ENCODE measurements at places on chromosomes 11 and 22. TPM values are rescaled to one million over a fixed set of nuclear protein-coding genes. Genes with fewer than 3 reads are reported as not detected.

DCDC1 gene
- total RNA-seq: 0.29 TPM

DNA sequence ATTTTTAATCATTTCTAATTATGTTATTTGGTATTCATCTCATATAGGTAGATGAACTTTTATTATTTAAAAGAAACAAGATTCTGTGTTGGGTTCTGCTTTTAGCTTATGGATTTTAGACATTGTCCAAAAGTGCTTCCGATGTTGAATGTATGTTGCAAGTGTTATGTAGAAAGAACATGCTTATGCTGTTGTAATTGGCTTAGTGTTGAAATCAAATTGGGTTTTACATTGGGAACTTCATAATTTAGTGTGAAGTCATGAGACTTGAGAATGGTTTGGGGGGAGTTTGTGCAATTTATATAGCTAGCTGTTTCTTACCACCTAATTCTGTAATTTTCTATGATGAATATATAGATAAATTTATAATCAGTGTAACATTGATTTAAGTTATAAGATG is 3.6 kb downstream of the MTMR3 start:
- no peak overlapping the region for H3K27ac ChIP-seq
- H3K36me3 ChIP-seq: no peaks in the 10 kb centered on the region
- no peaks in the 10 kb centered on the region for H3K27me3 ChIP-seq
- H3K4me1 ChIP-seq: peaks cover 39% of the 10 kb centered on the region
- no peak for DNase-seq

- H3K27ac ChIP-seq: no peak overlapping the region
- no peaks in the 10 kb centered on the region for H3K36me3 ChIP-seq
- no peak overlapping the region for H3K4me3 ChIP-seq
These were observed 37.6 kb upstream of the SEZ6L start for GRCh38 chr22:26131589-26132154.

GRCh38 chr11:70095541-70096252 is 17.6 kb downstream of the ANO1 start:
- DNase-seq: no peak
- no peaks in the 10 kb centered on the region for H3K36me3 ChIP-seq
- no peaks in the 10 kb centered on the region for H3K4me1 ChIP-seq
- H3K27ac ChIP-seq: no peak overlapping the region
- no peak overlapping the region for H3K4me3 ChIP-seq

GRCh38 chr11:75028724-75029123 is 40.0 kb downstream of the NEU3 start:
- no peak overlapping the region for H3K27ac ChIP-seq
- no peaks in the 10 kb centered on the region for H3K36me3 ChIP-seq
- no peaks in the 10 kb centered on the region for H3K4me1 ChIP-seq
- no peaks in the 10 kb centered on the region for H3K27me3 ChIP-seq
- H3K4me3 ChIP-seq: no peak overlapping the region

- no peaks in the 10 kb centered on the region for H3K36me3 ChIP-seq
- no peaks in the 10 kb centered on the region for H3K27me3 ChIP-seq
- H3K27ac ChIP-seq: no peak overlapping the region
- no peak overlapping the region for H3K4me3 ChIP-seq
- DNase-seq: no peak
These were observed 21.8 kb upstream of the OR5AN1 start for GRCh38 chr11:59336931-59337330.

GRCh38 chr11:75236062-75236461 is 4.5 kb upstream of the TPBGL start:
- no peak overlapping the region for H3K27ac ChIP-seq
- H3K36me3 ChIP-seq: no peaks in the 10 kb centered on the region
- no peak overlapping the region for H3K4me3 ChIP-seq
- H3K4me1 ChIP-seq: peaks cover 10% of the 10 kb centered on the region
- peaks cover 11% of the 10 kb centered on the region for H3K27me3 ChIP-seq
- no peak for DNase-seq

- no peaks in the 10 kb centered on the region for H3K36me3 ChIP-seq
- H3K4me3 ChIP-seq: no peak overlapping the region
- H3K27ac ChIP-seq: no peak overlapping the region
These were observed 193.6 kb downstream of the CWF19L2 start for GRCh38 chr11:107263844-107264563.

IGLL1 gene
- not detected for total RNA-seq

- DNase-seq: no peak
- H3K27me3 ChIP-seq: no peaks in the 10 kb centered on the region
- H3K4me1 ChIP-seq: no peaks in the 10 kb centered on the region
- H3K4me3 ChIP-seq: no peak overlapping the region
- no peak overlapping the region for H3K27ac ChIP-seq
- peaks cover 8% of the 10 kb centered on the region for H3K36me3 ChIP-seq
These were observed 77.7 kb downstream of the TRIM44 start for GRCh38 chr11:35740061-35740799.

GRCh38 chr11:855330-855674 is 12.7 kb downstream of the TSPAN4 start:
- no peaks in the 10 kb centered on the region for H3K36me3 ChIP-seq
- DNase-seq: no peak
- no peaks in the 10 kb centered on the region for H3K4me1 ChIP-seq
- H3K4me3 ChIP-seq: no peak overlapping the region
- no peaks in the 10 kb centered on the region for H3K27me3 ChIP-seq

OR8G1 gene
- total RNA-seq: not detected

TPBGL gene
- 0.15 TPM for total RNA-seq

GRCh38 chr11:122365610-122366360 is 249.8 kb upstream of the BLID start:
- no peaks in the 10 kb centered on the region for H3K4me1 ChIP-seq
- no peak overlapping the region for H3K4me3 ChIP-seq
- no peaks in the 10 kb centered on the region for H3K27me3 ChIP-seq
- H3K36me3 ChIP-seq: no peaks in the 10 kb centered on the region

- no peak overlapping the region for H3K27ac ChIP-seq
- H3K27me3 ChIP-seq: no peaks in the 10 kb centered on the region
- DNase-seq: no peak
- no peak overlapping the region for H3K4me3 ChIP-seq
- H3K4me1 ChIP-seq: no peaks in the 10 kb centered on the region
These were observed 30.6 kb downstream of the SHANK2 start for GRCh38 chr11:71221821-71222220.

KDM4D gene
- 0.39 TPM for total RNA-seq

DNA sequence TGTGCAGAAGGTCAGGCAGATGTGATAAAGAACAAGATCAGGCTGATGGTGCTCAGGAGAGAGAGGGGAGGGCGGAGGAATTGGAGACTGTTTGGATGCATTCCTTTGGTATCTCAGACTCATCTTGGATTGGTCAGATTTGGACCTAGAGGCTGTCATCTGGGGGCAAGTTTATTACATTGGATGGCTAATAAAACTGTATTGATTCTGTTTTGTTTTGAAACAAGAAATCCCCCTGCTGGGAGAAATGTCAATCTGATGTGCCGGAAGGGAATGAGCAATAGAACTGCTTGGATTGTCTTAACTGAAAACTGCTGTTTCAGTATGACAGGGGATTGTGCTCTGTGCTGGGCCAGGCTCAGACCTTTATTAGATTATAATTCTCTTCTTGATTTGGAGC is 25.5 kb upstream of the CCDC90B start:
- no peaks in the 10 kb centered on the region for H3K36me3 ChIP-seq
- no peak for DNase-seq
- no peaks in the 10 kb centered on the region for H3K4me1 ChIP-seq
- no peak overlapping the region for H3K27ac ChIP-seq
- no peaks in the 10 kb centered on the region for H3K27me3 ChIP-seq

- H3K27ac ChIP-seq: no peak overlapping the region
- no peaks in the 10 kb centered on the region for H3K36me3 ChIP-seq
- DNase-seq: no peak
- H3K4me3 ChIP-seq: no peak overlapping the region
- H3K4me1 ChIP-seq: no peaks in the 10 kb centered on the region
- no peaks in the 10 kb centered on the region for H3K27me3 ChIP-seq
These were observed 90.6 kb downstream of the CELSR1 start for GRCh38 chr22:46446799-46447198.

GRCh38 chr22:40509401-40510134 is 127.0 kb downstream of the MRTFA start:
- peaks cover 3% of the 10 kb centered on the region for H3K36me3 ChIP-seq
- no peak for DNase-seq
- H3K27ac ChIP-seq: no peak overlapping the region
- no peaks in the 10 kb centered on the region for H3K27me3 ChIP-seq
- no peak overlapping the region for H3K4me3 ChIP-seq

- no peak overlapping the region for H3K27ac ChIP-seq
- DNase-seq: no peak
- H3K27me3 ChIP-seq: no peaks in the 10 kb centered on the region
- no peak overlapping the region for H3K4me3 ChIP-seq
- no peaks in the 10 kb centered on the region for H3K4me1 ChIP-seq
These were observed 178.7 kb downstream of the SOX6 start for GRCh38 chr11:16177688-16178087.

DNA sequence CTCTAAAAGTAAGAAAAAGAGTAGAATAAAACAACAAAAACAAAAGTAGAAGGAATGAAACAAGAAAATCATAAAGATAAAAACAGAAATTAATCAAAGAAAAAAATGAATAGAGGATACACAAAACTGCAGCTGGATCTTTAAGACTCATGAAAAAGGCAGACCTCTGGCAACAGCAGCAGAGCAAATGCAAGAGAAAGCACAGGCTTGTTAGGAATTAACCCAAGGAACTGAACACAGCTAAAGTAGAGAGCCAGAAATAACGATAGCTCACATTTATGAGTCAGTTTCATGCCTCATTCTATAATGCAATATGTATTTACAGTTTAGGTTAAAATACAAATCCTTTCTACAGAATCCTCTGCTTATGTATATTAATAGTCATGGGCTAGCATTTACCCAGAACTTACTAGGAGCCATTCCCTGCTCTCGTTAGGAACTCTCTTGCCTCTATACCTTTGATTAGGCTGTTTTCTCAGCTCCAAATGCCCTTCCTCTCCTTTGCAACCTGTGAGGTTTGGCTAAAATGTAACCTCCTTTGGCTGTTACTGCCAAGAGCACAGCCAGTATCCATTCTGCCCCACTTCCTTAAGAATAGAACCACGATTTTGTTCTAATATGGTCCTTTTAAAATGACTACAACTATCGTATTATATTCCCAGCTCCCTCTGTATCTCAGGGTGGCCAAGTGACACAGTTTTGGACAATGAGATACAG is 38.3 kb upstream of the NFAM1 start:
- no peaks in the 10 kb centered on the region for H3K27me3 ChIP-seq
- H3K36me3 ChIP-seq: no peaks in the 10 kb centered on the region
- H3K27ac ChIP-seq: no peak overlapping the region
- no peak for DNase-seq
- H3K4me1 ChIP-seq: no peaks in the 10 kb centered on the region

ALKBH3 gene
- total RNA-seq: 34.1 TPM

E2F8 gene
- not detected for total RNA-seq

PI4KA gene
- 142 TPM for total RNA-seq

Data from CD4-positive, alpha-beta memory T cell (primary cell).